Activated T-cell treated with anti-CD3 and anti-CD28 coated beads, Interleukin-2, amount 50 U/mL, for 72 hours (primary cell): ENCODE measurements at places on chromosomes 4 and X.

GRCh38 chrX:111352424-111352823, 59.6 kb downstream of the DCX start:
- DNase-seq = no peak

- no peak for DNase-seq
These were observed 277.7 kb downstream of the ARAP2 start for GRCh38 chr4:35966566-35966965.

GRCh38 chr4:25861951-25862410, 807 bp downstream of the SEL1L3 start:
- DNase-seq = peak; percentile 68

- no peak for DNase-seq
These were observed 9.5 kb downstream of the ADH4 start for GRCh38 chr4:99134586-99134985.

DNA sequence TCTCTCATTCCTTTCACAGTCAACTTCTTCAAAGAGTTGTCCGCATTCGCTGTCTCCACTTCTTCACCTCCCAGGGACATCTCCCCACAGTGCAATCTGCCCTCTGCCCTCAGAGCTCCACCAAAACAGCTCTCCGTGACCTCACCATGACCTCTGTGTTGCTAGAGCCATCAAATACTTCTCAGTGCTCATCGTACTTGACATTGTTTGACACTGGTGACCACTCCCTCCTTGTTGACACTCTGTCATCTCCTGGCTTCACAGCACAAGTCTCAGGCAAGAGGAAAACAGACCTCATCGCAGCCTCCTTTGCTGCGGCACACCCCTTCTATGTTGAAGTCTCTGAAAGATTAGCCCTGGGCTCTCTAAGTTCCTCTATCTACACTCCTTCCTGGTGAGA, 90.5 kb upstream of the CCDC160 start:
- no peak for DNase-seq

GRCh38 chr4:80294206-80294605, 27.7 kb downstream of the FGF5 start:
- DNase-seq = no peak

DNA sequence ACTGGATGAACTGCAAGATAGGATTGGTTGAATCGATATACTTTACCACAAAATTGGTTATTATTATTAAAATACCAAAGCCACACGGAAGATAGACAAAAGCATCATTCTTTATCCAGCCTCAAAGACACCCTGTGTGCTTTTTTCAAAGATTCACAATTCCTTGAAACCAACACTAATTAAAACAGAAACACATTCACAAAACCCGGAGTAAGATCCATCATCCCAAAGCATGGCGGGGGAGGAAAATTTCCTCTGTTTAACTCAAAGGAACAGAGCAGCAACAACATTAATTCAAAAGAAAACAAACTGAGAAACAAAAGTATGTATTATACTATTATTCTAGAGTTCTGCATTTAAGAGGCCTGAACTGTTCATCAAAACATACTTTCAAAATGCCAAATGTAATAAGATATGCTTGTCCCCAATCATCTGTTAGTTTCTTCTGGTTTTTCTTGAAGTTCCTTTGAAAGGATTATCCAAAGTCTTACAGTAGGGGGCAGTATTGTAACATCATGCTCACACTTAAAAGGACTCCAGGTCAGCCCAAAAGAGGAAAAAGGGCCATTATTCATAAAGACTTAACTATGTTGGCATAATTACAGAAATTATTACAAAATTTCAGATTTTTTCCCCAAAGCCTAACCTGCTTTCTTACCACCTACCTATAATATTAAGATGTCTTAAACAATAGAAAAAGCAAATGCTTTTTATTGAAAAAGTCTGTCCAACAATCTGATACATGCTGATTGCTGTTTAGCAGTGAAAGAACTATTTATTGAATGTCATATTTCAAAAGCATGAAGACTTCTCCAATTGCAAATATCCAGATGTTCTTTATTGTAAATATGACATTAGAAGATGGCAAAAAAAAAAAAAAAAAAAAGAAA, 168.7 kb downstream of the SCFD2 start:
- no peak for DNase-seq
